ENCODE measurements at places on chromosomes 5 and 9. TPM values are rescaled to one million over a fixed set of nuclear protein-coding genes. Genes with fewer than 3 reads are reported as not detected.

Gene CHSY3
- not detected for total RNA-seq

Gene TMEM171
- not detected for total RNA-seq

GRCh38 chr9:113682297-113682771 lies 193.8 kb upstream of the ZNF618 start:
- H3K27me3 ChIP-seq = peaks cover 41% of the 10 kb centered on the region
- H3K4me3 ChIP-seq = no peak overlapping the region
- H3K27ac ChIP-seq = no peak overlapping the region

Gene FRMD3
- 0.62 TPM for total RNA-seq

DNA sequence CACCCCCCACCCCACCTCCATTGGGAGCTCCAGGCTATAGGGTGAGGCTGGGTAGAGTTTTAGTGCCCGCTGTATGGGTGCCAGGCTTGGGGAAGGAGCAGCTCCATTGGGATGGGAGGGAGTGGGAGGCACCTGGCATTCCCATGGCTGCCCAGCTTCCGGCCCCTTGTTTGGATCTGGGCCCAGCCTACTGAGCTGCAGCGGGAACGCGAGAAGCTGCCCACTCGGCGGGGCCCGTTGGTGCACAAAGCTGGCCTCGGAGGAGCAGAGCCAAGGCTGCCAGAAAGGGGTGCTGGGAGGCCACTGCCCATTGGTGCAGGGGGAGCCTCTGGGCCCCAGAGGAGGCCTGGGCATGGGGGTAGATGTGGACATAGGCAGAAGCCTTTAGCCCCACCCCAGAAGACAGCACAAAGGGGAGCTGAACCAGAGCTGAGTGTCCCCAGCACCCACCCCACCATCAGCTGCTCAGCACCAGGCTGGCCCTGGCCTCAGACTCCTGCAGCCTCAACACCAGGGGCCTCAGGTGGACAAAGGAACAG lies 4.4 kb downstream of the LCN9 start:
- no peak for DNase-seq
- H3K36me3 ChIP-seq = no peaks in the 10 kb centered on the region
- no peaks in the 10 kb centered on the region for H3K27me3 ChIP-seq

GRCh38 chr5:153823036-153823435 lies 215.7 kb downstream of the FAM114A2 start:
- DNase-seq = no peak
- H3K4me3 ChIP-seq = no peak overlapping the region
- H3K36me3 ChIP-seq = no peaks in the 10 kb centered on the region
- no peaks in the 10 kb centered on the region for H3K27me3 ChIP-seq
- H3K4me1 ChIP-seq = no peaks in the 10 kb centered on the region

Gene THG1L
- 10.8 TPM for total RNA-seq

Gene HK3
- 0.21 TPM for total RNA-seq

DNA sequence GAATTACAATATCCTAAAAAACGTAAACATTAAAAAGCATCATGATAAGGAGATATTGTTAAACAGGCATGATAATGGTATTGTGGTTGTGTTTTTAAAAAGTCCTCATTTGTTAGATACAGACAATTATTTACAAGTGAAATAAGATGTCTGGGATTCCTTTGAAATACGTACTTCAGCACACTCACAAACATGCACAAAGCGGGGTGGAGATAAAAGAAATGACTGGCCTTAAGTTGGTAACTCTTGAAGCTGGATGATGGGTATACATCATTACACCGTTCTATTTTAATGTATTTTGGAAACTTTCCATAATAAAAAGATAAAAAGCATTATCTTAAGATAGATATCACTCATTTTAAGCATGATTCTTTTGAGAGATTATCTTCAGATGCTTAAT lies 1.0 kb downstream of the FAM200C start:
- DNase-seq = no peak
- H3K4me3 ChIP-seq = peak overlapping the region; percentile 79
- no peaks in the 10 kb centered on the region for H3K27me3 ChIP-seq
- no peak overlapping the region for H3K27ac ChIP-seq
- H3K36me3 ChIP-seq = peaks cover 10% of the 10 kb centered on the region
- peaks cover 20% of the 10 kb centered on the region for H3K4me1 ChIP-seq

Gene SLC27A6
- total RNA-seq = not detected

- no peaks in the 10 kb centered on the region for H3K27me3 ChIP-seq
- no peak for DNase-seq
- no peak overlapping the region for H3K4me3 ChIP-seq
- peaks cover 58% of the 10 kb centered on the region for H3K36me3 ChIP-seq
These were observed 98.5 kb downstream of the MRPS27 start for GRCh38 chr5:72221541-72221940.

DNA sequence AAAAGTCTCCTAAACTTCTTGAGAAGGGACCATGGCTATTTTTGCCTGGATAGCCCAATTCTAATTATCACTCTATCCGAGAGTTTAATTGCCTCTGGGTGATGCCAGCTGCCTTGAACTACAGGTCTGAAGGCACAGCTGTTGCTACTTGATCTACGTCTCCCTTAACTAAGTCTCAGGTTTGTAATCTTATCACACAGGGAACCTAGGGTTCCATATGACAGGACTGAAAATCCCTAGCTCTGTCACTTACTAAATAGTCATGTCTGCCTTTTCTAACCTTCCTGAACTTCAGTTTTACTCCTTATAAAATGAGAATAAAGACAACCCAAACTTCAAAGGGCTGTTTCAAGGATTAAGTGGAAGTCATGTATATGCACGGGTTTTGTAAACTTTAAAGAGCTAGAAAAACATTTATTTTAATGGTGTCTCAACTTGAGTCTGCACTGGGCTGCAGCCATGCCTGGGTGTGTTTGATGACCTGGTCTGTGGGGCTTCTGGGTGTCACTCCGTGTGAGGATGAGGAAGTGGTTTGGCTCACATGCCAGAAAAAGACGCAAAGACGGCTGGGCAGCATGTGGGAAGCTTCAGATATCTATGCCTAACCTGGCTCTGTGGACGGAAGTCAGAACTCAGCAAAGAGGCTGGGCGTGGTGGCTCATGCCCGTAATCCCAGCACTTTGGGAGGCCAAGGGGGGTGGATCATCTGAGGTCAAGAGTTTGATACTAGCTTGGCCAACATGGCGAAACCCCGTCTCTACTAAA lies 129.3 kb upstream of the SLC44A1 start:
- H3K4me3 ChIP-seq = no peak overlapping the region
- H3K27ac ChIP-seq = peak overlapping the region; percentile 64
- H3K4me1 ChIP-seq = peaks cover 26% of the 10 kb centered on the region
- peak; percentile 36 for DNase-seq
- no peaks in the 10 kb centered on the region for H3K36me3 ChIP-seq
- peaks cover under 1% of the 10 kb centered on the region for H3K27me3 ChIP-seq

DNA sequence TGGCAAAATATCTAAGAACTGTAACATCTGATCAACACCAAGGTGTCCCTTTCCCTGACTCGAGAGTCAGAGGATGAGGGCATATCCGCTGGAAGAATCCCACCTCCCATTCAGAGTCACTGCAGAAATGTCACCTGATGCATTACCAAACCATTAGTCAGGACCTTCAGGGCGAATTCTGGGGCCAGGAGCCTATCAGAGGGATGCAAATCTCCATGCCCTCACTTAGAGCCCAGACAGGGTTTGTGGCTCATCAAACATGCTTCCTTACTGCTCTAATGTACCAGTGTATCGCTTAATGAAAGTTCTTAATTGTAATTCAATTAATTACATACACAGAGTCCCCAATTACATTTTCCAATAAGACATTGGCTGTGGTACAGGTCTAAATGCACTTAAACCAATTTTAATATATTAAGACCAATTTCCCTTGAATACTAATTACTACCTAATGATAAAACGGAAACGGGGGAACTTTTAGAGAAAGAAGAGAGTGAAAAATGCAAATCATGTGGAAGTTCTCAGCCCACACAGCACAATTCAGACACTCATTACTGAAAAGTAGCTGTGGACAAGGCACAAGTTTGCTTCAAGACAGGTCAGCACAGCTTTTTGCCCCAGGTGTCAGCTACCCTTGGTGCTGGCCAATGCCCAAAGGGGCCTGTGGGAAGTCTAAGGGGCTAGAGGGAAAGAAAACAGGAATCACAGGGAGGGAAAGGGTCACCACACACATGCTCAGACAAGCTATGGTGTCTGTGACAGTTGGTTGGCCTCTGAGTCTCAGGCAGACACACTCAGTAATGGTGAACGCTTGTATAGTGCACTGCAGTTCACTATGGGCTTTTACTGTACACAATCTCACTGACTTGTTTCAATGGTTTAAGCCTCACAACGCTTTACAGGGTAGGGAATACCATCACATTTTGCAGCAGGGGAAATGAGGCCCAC lies 211.6 kb downstream of the MAPKAP1 start:
- DNase-seq = no peak
- no peaks in the 10 kb centered on the region for H3K4me1 ChIP-seq
- no peak overlapping the region for H3K27ac ChIP-seq
- H3K36me3 ChIP-seq = no peaks in the 10 kb centered on the region

Gene DOK3
- total RNA-seq = 2.9 TPM

GRCh38 chr5:120803282-120803681 lies 339.2 kb downstream of the PRR16 start:
- H3K27me3 ChIP-seq = no peaks in the 10 kb centered on the region
- no peak overlapping the region for H3K4me3 ChIP-seq
- no peaks in the 10 kb centered on the region for H3K36me3 ChIP-seq
- DNase-seq = no peak

- no peak overlapping the region for H3K4me3 ChIP-seq
- no peak for DNase-seq
- no peak overlapping the region for H3K27ac ChIP-seq
- no peaks in the 10 kb centered on the region for H3K36me3 ChIP-seq
These were observed 674.4 kb downstream of the PRR16 start for GRCh38 chr5:121138495-121138907.

Gene CDH6
- total RNA-seq = not detected

GRCh38 chr5:108687595-108688200 lies 60.0 kb upstream of the FER start:
- H3K27me3 ChIP-seq = no peaks in the 10 kb centered on the region
- H3K4me3 ChIP-seq = no peak overlapping the region
- H3K4me1 ChIP-seq = no peaks in the 10 kb centered on the region
- H3K36me3 ChIP-seq = no peaks in the 10 kb centered on the region
- H3K27ac ChIP-seq = no peak overlapping the region

DNA sequence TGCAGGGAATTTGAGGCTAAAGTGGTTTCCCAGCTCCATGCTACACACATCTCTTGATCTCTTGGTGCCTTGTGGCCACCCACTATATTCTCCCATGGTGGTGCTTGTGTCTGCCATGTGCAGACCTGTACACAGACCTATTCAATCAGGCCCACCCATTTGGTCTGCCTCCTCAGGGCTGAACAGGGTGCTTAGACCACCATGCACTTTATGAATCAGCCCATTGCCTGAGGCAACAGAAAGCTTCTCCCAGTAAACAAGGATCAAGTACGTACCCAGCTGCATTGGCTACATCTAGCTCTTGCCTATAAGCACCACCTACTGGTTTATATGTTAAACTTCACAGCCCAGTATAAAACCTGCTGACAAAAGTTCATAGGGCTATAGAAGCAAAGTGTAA lies 664.3 kb upstream of the EDIL3 start:
- no peaks in the 10 kb centered on the region for H3K36me3 ChIP-seq
- no peaks in the 10 kb centered on the region for H3K4me1 ChIP-seq
- DNase-seq = no peak
- H3K4me3 ChIP-seq = no peak overlapping the region

Gene PCDHB11
- not detected for total RNA-seq

DNA sequence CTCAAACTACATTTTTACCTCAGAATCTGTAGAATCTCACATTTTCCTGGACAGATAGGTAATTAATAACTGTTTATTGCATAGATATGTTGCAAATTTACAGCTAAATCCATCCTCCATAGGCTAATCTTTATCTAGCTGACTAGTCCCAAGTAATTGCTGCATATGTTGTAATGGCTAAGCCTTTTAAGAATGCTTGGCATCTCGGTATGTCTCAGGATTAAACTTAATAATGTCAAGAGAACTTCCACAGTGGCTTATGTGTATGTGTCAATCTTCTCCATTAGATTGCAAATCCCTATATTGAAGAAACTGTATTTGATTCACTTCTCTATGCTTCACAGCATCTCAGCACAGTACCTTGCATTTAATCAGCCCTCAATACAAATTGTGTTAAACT lies 131.9 kb downstream of the PRDM9 start:
- no peak overlapping the region for H3K4me3 ChIP-seq
- no peaks in the 10 kb centered on the region for H3K4me1 ChIP-seq
- H3K36me3 ChIP-seq = no peaks in the 10 kb centered on the region
- H3K27me3 ChIP-seq = no peaks in the 10 kb centered on the region
- H3K27ac ChIP-seq = no peak overlapping the region

Gene NSG2
- total RNA-seq = not detected

DNA sequence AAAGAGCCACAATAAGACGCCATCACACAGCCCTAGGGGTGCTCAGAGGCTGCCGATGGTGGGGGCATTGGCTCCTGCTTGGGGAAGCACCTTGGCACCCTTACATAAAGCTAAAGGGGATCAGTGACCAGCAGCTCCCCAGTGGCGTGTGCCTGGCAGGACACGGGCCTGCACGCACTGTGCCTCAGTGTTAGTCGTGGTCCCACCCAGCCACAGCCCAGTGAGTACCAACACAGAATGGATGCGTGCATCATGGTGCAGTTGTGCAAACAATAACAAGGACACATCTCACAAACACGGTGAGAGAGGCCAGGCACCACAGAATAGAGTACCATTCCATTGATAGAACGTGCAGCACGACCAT lies 103.2 kb downstream of the WNK2 start:
- H3K27me3 ChIP-seq = peaks cover 25% of the 10 kb centered on the region
- no peak overlapping the region for H3K4me3 ChIP-seq
- no peaks in the 10 kb centered on the region for H3K4me1 ChIP-seq

Gene MEGF10
- not detected for total RNA-seq

DNA sequence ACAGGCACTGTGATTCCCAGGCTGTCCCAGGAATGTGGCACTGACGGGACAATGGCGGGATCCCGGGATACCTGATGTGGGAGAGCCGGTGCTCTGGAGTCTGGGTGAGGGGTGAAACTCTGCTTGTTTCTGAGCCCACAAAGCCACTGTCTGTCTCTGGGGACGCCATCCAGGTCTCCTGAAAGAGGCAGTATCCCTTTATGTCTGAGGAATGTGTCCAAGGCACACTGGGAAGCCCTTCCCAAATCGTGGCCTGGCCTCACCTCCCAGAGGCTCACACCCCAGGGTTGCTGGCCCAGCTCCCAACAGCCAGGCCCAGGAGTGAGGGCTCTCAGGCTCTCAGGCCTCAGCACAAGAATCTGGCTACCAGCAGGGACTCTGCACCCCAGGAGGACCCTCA lies 27.1 kb downstream of the ORM2 start:
- no peak overlapping the region for H3K4me3 ChIP-seq
- H3K27me3 ChIP-seq = no peaks in the 10 kb centered on the region
- H3K36me3 ChIP-seq = peaks cover 79% of the 10 kb centered on the region
- H3K4me1 ChIP-seq = peaks cover 45% of the 10 kb centered on the region
- H3K27ac ChIP-seq = peak overlapping the region; percentile 46

Gene MELK
- 66.0 TPM for total RNA-seq

DNA sequence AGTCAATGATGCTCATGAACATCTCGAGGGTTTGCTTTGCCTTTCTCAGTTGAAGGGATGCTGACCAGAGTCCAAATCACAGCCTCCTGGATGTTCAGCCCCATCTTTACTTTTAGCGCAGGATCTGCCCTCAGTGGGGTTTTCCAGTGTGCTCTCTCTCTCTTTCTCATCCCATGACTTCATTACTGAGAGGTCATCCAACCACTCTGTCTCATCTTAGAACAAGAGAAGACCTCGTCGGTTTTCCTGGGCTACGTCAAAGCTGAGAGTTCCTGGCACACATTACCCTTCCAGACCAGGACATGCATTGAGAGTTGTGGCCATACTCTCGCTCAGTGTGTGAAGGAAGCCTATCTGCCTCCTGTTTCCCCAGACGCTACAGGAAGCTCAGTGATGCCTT lies 47.3 kb downstream of the C9orf152 start:
- DNase-seq = no peak
- H3K36me3 ChIP-seq = peaks cover 82% of the 10 kb centered on the region
- no peaks in the 10 kb centered on the region for H3K27me3 ChIP-seq
- peaks cover 80% of the 10 kb centered on the region for H3K4me1 ChIP-seq
- peak overlapping the region; percentile 73 for H3K27ac ChIP-seq
